AG09309 (cell line): ENCODE measurements at places on chromosomes 5 and 9.

DNA sequence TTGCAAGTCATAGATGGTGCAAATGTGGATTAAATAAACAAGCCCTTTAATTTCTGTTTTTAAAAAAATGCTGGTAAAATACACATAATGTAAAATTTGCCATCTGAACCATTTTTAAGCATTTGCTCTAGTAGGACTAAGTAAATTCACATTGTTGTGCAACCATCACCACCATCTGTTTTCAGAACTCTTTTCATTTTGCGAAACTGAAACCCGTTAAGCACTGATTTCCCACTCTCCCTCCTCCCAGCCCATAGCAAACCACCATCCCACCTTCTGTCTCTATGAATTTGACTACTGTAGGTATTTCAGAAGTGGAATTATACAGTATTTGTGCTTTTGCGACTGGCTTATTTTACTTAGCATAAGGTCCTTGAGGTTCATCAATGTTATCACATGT lies 103.3 kb upstream of the CNTLN start:
- no peak for DNase-seq

- DNase-seq: no peak
Measured at GRCh38 chr5:1800472-1801221, 560 bp upstream of the NDUFS6 start.

- no peak for DNase-seq
Measured at GRCh38 chr9:69931340-69931739, 110.7 kb downstream of the CFAP95 start.

GRCh38 chr5:138233280-138233679 lies 20.2 kb upstream of the CDC23 start:
- DNase-seq: no peak

- no peak for DNase-seq
Measured at GRCh38 chr9:74117731-74118130, 379.4 kb upstream of the RORB start.

DNA sequence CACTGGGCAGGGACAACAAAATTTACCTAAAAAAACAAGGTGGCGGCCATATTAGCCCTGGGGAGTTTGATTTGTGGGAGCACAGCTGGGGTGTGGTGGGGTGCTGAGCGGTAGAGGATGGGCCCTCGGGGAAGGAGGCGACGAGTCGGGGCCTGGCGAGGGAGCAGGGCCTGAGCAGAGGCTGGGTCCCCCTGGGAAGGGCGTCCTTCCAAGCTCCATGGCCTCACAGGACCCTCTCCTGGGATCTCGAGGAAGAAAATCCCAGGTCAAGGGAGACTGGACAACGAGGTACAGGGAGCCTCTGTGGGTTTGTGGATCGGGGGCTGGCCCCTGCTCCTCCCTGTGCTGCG lies 165.5 kb downstream of the CACNA1B start:
- no peak for DNase-seq

GRCh38 chr5:173830421-173830820 lies 57.7 kb upstream of the CPEB4 start:
- no peak for DNase-seq

DNA sequence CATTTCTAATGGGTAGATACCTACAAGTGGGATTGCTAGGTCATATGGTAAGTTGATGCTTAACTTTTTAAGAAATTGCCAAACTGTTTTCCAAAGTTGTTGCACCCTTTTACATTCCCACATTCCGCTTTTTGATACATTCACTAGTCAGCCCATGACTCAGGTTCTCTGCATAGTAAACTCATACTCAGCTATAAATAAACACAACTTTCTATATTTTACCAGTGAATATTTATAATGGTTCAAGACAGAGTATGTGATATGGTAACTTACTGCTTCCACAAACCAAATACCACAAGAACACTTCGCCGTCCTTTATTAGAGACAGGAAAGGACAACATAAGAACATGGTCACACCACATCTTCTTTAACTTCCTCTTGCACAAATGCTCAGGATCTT lies 54.0 kb downstream of the PLPP1 start:
- no peak for DNase-seq
